ENCODE measurements at places on chromosomes 12 and 14.

- DNase-seq, result no peak
These were observed 423.0 kb downstream of the DIO2 start for GRCh38 chr14:79788346-79788745.

- DNase-seq, result peak; percentile 14
These were observed 37.7 kb downstream of the SLC5A8 start for GRCh38 chr12:101172316-101172715.

- DNase-seq, result peak; percentile 41
These were observed 29.2 kb downstream of the DIP2B start for GRCh38 chr12:50533971-50534370.

DNA sequence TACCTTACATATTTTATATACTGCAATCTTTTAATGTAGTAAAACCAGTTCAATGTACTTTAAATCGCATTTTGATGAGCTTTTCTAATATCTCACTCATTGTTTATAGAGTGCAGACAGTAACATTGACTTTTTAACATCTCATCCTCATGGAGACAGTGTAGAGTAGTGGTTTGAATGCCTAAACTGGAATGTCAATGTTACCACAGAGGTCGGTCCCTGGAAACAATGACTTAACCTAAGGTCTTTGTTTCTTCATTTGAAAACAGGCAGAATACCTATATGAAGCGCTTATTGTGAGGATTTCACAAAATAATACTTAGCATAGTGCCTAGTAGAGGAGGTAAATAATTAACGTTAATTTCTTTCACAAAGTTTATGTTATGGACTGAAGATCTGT lies 5.0 kb downstream of the CDK17 start:
- peak; percentile 43 for DNase-seq

- no peak for DNase-seq
These were observed 21.4 kb upstream of the CMKLR1 start for GRCh38 chr12:108360487-108360886.

Measured in cardiac fibroblast (primary cell).